ENCODE measurements at places on chromosomes 16 and 17. TPM values are rescaled to one million over a fixed set of nuclear protein-coding genes. Genes with fewer than 3 reads are reported as not detected.

The KCNJ12 gene
- not detected for total RNA-seq

The KRT27 gene
- total RNA-seq = not detected

The SENP3 gene
- 55.7 TPM for total RNA-seq

The GRAPL gene
- 8.1 TPM for total RNA-seq

The TBKBP1 gene
- total RNA-seq = 3.0 TPM

The ZNF624 gene
- 4.5 TPM for total RNA-seq

The PYY gene
- not detected for total RNA-seq

The KRT39 gene
- not detected for total RNA-seq

The TBX21 gene
- 59.0 TPM for total RNA-seq

The SCO1 gene
- 30.4 TPM for total RNA-seq

DNA sequence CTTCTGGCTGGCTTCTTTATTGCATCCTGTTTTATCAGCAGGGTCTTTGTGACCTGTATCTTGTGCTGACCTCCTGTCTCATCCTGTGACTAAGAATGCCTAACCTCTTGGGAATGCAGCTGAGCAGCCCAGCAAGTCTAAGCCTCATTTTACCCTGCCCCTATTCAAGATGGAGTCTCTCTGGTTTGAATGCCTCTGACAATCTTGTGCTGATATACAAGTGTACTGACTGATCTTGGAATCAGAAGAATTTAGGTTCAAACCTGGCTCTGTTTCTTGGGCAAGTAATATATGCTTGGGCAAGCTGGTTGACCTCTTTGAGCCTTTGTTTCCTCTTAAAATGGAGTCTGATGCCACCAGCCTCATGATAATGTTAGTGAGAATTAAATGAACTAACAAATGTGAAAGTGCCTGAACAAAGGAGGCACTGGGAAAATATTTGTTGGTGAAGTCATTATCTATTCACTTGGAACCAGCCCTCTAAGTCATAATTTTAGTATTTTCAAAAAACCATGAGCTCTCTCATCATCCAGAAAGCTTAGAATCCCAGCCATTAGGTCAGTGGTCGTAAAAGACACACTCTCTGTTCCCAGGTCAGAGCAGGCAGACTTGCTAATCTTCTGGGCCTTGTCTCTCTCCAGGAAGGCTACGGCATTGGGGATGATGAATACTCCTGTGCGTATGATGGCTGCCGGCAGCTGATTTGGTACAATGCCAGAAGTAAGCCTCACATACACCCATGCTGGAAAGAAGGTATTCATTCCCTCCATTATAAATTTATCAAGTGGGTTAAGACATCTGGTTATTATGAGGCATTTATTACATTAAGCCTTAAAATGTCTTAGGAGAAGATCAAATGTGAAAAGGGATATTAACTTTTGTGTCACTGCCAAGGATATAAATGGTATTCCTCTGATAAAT, 18.1 kb upstream of the ARL2BP start:
- DNase-seq = no peak
- peaks cover 64% of the 10 kb centered on the region for H3K36me3 ChIP-seq
- H3K27ac ChIP-seq = no peak overlapping the region
- no peaks in the 10 kb centered on the region for H3K4me1 ChIP-seq

- no peak overlapping the region for H3K4me3 ChIP-seq
- DNase-seq = no peak
- no peaks in the 10 kb centered on the region for H3K4me1 ChIP-seq
- no peaks in the 10 kb centered on the region for H3K27me3 ChIP-seq
- no peaks in the 10 kb centered on the region for H3K36me3 ChIP-seq
Measured at GRCh38 chr17:76805319-76805718, 62.9 kb upstream of the MGAT5B start.

- no peak overlapping the region for H3K4me3 ChIP-seq
- no peak overlapping the region for H3K27ac ChIP-seq
- H3K27me3 ChIP-seq = peaks cover 2% of the 10 kb centered on the region
- no peaks in the 10 kb centered on the region for H3K4me1 ChIP-seq
- H3K36me3 ChIP-seq = no peaks in the 10 kb centered on the region
Measured at GRCh38 chr16:70592106-70592571, 54.2 kb upstream of the IL34 start.

GRCh38 chr16:75745242-75745641, 19.0 kb upstream of the CPHXL start:
- DNase-seq = no peak
- peaks cover 11% of the 10 kb centered on the region for H3K27me3 ChIP-seq
- no peak overlapping the region for H3K27ac ChIP-seq
- H3K4me1 ChIP-seq = no peaks in the 10 kb centered on the region

GRCh38 chr17:79414063-79414792, 196.6 kb downstream of the RBFOX3 start:
- no peak for DNase-seq
- no peaks in the 10 kb centered on the region for H3K36me3 ChIP-seq

GRCh38 chr17:27218719-27219488, 75.0 kb upstream of the WSB1 start:
- no peaks in the 10 kb centered on the region for H3K27me3 ChIP-seq
- H3K4me3 ChIP-seq = peak overlapping the region; percentile 8
- H3K27ac ChIP-seq = peak overlapping the region; percentile 96
- peaks cover 29% of the 10 kb centered on the region for H3K4me1 ChIP-seq
- H3K36me3 ChIP-seq = peaks cover 4% of the 10 kb centered on the region
- DNase-seq = peak; percentile 87

GRCh38 chr16:71344315-71344905, 14.1 kb upstream of the CALB2 start:
- peaks cover 3% of the 10 kb centered on the region for H3K27me3 ChIP-seq
- H3K27ac ChIP-seq = no peak overlapping the region
- no peak for DNase-seq
- no peaks in the 10 kb centered on the region for H3K4me1 ChIP-seq
- no peak overlapping the region for H3K4me3 ChIP-seq

DNA sequence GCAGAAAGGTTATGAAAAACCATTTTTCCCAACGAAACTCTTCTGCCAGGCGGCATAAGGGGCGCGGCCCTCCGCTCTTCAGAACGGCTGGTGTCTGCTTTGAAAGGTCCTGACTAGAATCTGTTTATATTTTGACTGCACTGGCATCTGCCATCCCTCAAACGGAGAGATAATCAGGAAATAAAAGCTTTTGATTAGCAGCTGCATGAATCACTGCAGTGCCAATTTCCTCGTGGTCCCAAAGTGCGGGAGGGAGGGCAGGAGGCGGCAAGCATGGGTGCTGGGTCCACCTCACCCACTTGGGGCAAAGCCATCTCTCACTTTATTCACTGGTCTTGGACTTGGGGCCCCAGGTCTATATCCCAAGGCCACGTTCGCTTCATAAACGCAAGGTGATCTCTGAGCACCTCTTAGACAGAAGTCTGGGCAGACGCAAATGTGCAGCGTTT, 49.7 kb downstream of the TBC1D16 start:
- H3K4me1 ChIP-seq = no peaks in the 10 kb centered on the region
- H3K27ac ChIP-seq = no peak overlapping the region
- DNase-seq = no peak
- H3K4me3 ChIP-seq = no peak overlapping the region

DNA sequence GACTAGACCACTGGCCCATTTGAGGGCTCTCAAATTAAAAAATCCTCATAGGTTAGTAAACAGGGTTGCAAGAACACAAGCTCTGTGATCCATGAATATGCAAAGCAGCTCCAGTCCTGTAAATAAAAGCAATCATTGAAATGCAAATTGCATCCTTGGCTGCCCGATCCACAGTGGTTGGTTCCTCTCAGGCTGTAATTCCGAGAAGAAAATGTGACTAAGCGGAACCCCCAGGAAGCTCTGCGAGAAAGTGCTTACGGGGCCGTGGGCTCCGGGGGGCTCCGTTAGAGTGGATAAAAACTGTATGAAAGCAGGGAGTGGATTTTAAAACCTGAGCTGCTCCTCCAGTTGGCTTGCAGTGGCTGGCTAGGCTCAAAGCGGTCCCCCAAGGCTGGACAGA, 2.5 kb downstream of the GPRC5B start:
- H3K27ac ChIP-seq = no peak overlapping the region
- H3K36me3 ChIP-seq = no peaks in the 10 kb centered on the region
- H3K4me1 ChIP-seq = peaks cover 18% of the 10 kb centered on the region
- DNase-seq = no peak

DNA sequence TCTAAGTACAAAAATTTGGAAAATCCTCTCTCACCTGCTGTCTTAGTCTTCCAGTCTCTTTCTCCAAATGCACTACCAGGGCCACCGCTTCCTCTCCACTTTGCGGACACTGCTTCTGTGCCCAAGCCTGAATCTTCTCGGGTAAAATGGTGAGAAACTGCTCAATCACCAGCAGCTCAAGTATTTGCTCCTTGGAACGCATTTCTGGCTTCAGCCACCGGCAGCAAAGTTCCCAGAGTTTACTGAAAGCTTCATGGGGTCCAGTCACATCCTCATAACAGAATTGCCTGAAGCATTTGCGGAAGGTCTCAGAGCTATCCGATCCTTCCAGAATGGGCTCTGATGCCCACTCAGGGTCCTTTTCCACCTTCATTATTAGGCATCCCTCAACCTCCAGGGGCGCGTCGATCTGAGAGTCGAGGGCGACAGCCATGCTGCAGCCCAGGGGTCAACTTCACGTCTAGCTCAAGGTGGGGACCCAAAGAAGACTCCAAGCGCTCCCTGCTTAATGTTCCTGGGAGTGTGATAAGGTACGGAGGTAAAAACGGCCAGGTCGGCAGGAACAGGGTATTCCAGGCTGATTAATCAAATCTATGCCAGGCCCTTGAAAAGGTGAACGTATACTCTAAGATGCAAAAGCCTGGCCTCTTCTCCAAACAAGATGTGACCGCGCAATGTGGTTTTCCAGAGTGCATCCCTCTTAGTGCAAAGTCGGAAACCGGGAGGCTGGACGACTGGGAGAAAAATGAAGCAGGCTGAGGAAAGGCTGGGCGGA, 763 bp downstream of the ZKSCAN2 start:
- peak overlapping the region; percentile 85 for H3K4me3 ChIP-seq
- H3K27me3 ChIP-seq = no peaks in the 10 kb centered on the region
- peak overlapping the region; percentile 87 for H3K27ac ChIP-seq
- H3K4me1 ChIP-seq = peaks cover 62% of the 10 kb centered on the region
- no peak for DNase-seq

DNA sequence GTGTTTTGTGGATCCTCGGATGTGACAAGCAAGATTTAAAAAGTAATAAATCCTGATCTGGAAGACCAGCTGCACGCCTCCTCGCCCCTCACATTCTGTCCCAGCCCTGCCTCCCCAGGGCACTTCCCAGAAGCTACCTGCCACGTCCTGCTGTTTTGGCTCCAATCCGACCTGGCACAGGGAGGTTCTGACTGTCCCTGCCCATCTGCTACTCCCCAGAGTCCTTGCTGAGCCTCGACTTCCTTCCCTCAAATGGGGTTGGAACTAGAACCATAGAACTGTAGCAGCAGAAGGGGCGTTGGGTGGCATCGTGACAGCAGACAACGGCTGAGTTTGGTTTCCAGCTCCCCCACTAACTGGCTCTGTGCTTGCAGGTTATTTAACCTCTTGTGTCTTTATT, 71.7 kb downstream of the RPH3AL start:
- no peak for DNase-seq
- H3K4me1 ChIP-seq = no peaks in the 10 kb centered on the region
- no peak overlapping the region for H3K4me3 ChIP-seq
- H3K27ac ChIP-seq = no peak overlapping the region

- no peaks in the 10 kb centered on the region for H3K36me3 ChIP-seq
- H3K27me3 ChIP-seq = peaks cover 34% of the 10 kb centered on the region
- H3K27ac ChIP-seq = no peak overlapping the region
Measured at GRCh38 chr16:73544826-73545225, 496.9 kb upstream of the ZFHX3 start.

- H3K27ac ChIP-seq = peak overlapping the region; percentile 31
- DNase-seq = peak; percentile 80
- no peaks in the 10 kb centered on the region for H3K27me3 ChIP-seq
Measured at GRCh38 chr16:50210266-50211038, 55.9 kb upstream of the ADCY7 start.

- peaks cover 17% of the 10 kb centered on the region for H3K27me3 ChIP-seq
- H3K27ac ChIP-seq = no peak overlapping the region
- no peaks in the 10 kb centered on the region for H3K4me1 ChIP-seq
Measured at GRCh38 chr17:74392848-74393247, 25.5 kb downstream of the GPR142 start.

DNA sequence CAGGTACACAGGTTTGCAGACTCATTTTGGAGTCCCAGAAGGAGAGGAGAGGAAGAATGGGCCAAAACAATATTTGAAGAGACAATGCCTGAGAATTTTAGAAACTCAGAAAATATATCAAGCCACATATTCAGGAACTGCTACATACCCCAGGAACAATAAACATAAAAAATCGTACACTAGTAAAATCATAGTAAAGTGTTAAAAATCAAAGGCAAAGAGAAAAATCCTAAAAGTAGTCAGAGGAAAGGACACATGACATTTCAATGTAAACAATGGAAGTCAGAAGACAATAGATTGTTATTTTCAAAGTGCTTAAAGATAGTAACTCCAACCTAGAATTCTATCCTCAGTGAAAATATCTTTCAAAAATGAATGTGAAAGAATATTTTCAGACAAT, 28.5 kb upstream of the NACA2 start:
- no peak overlapping the region for H3K27ac ChIP-seq
- peaks cover 3% of the 10 kb centered on the region for H3K36me3 ChIP-seq
